ENCODE measurements at places on chromosomes 3 and 15. TPM values are rescaled to one million over a fixed set of nuclear protein-coding genes. Genes with fewer than 3 reads are reported as not detected.

DNA sequence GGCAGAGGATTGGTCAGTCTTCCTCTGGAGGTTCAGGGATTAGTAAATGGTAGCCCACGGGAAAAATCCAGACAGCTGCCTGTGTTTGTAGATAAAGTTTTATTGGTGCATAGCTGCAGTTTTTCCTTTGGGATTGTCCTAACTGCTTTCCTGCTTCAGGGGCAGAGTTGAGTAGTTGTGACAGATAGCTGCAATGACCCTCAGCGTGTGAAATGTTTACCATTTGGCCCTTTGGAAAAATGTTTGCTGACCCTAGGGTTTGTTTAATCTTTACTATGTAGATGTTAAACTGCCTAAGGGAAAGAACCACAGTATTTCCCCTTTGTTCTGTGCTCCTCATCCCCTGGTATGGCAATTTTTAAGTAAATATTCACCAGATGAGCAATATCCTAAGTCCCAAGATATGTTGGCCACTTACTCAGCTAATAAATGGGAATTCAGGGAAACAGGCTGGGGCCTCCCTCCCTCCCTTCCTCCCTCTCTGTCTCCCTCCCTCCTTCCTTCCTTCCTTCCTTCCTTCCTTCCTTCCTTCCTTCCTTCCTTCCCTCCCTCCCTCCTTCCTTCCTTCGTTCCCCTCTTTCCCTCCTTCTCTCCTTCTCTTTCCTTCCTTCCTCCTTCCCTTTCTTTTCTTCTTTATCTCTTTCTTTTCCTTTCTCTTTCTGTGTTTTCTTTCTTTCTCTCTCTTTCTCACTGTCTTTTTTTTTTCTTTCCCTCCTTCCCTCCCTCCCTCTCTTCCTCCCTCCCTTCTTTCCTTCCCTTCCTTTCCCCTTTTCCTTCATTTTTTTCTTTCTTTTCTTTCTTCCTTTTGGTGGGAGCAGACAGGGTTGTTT, 234.6 kb upstream of the BHLHE40 start:
- DNase-seq: no peak

DNA sequence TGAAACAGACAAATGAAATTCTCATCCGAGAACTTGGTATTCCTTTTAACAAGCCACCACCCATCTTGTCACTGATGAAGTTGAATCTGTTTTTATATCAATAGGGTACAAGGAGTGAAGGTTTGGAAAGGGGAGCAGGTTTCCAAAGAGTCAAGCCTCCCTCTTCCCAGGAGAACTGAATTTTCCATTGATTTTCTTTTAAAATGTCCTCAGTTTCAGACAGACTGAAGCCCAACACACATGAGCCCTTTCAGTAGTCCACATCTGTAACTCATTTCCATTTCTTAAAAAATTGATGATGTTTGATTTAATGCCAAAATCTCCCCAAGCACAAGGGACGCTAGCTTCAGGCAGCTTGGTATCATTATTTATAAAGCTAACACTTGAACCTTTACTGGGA, 187.7 kb downstream of the FOXB1 start:
- DNase-seq: no peak

GRCh38 chr15:89363133-89363532, 28.5 kb upstream of the POLG start:
- DNase-seq: no peak

DNA sequence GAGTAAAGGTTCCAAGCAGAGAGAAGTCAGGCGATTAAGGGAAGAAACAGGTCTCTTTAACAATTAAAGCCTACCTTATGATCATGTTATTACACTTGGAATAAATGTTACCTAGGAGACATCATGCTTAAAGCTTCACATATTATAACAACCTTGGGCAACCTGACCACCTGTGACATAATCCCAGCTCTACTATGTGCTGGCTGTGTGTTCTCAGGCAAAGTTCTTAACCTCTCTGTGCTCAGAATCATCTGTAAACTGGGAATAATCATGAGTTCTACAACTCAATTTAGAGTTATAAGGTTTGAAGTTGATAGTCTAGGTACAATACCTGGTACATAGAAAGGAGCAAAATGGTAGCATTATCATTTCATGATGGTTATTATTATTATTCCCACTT, 159.3 kb downstream of the MAGI1 start:
- DNase-seq: no peak

- no peak for DNase-seq
Measured at GRCh38 chr3:152496716-152497115, 228.0 kb downstream of the MBNL1 start.

GRCh38 chr3:188270423-188270972, 116.5 kb downstream of the LPP start:
- peak; percentile 47 for DNase-seq

GP9 gene
- total RNA-seq: not detected

FETUB gene
- not detected for total RNA-seq

NANOGP8 gene
- total RNA-seq: 1.6 TPM

WNT5A gene
- 5.9 TPM for total RNA-seq

PARP15 gene
- not detected for total RNA-seq

Data from body of pancreas (tissue), 4 donors.